ENCODE measurements at places on chromosomes 11 and 22.

- no peak for DNase-seq
These were observed 69.5 kb upstream of the TBCEL start for GRCh38 chr11:120954381-120954780.

GRCh38 chr11:17067417-17067816, 10.1 kb downstream of the RPS13 start:
- no peak for DNase-seq

- DNase-seq: no peak
These were observed 17.5 kb downstream of the WT1 start for GRCh38 chr11:32417806-32418205.

DNA sequence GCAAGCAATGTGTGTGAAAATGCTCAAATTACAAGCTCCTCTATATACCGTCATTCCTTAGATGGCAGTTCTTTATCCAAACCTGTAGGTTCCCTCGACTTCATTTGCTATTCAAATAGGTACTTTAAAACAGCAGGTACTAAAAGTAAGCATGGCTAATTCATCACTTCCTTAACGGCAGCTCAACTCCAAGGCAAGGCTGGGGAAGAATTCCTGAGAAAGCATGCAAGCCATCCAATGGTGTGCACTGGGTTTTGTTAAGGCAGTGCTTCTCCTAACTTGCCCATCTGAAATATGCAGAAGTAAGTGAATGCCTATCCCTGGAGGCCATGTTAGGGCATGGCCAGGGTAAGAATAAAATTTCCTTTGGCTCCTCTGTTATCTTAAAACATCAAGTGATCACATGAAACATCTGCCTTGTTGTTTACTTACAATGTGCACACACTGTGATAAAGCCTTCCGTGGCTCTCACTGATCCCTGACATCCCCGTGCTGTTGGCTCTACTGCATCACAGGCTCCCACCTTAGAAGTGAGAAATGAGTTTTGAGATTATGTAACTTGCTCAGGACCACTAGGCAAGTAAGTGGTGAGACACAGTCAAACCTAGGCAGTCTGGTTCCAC, 52.1 kb downstream of the SMCO4 start:
- DNase-seq: no peak

- peak; percentile 90 for DNase-seq
These were observed 13.5 kb upstream of the INSC start for GRCh38 chr11:15101072-15101709.

- DNase-seq: peak; percentile 84
These were observed 223.6 kb downstream of the ADAMTS15 start for GRCh38 chr11:130671801-130672700.

DNA sequence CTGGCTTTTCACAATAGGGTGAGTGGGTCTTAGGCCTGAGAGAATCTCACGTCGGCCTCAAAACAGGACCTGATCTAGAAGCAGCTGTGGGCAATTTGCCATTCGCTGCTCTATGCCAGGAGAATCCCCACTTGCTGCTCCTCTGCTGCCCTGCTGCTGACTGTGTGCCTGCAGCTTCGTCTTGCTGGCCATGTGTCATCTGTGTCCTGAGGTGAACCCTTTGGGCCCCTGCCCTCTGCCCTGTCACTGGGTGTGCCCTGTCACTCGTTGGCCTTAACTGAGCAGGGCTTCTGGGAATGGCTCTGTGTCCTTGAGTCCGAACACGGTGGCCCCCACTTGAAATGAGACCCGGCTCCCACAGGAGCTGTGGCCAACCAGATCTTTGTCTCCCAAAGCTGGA, 6.2 kb downstream of the NAA40 start:
- DNase-seq: peak; percentile 80

DNA sequence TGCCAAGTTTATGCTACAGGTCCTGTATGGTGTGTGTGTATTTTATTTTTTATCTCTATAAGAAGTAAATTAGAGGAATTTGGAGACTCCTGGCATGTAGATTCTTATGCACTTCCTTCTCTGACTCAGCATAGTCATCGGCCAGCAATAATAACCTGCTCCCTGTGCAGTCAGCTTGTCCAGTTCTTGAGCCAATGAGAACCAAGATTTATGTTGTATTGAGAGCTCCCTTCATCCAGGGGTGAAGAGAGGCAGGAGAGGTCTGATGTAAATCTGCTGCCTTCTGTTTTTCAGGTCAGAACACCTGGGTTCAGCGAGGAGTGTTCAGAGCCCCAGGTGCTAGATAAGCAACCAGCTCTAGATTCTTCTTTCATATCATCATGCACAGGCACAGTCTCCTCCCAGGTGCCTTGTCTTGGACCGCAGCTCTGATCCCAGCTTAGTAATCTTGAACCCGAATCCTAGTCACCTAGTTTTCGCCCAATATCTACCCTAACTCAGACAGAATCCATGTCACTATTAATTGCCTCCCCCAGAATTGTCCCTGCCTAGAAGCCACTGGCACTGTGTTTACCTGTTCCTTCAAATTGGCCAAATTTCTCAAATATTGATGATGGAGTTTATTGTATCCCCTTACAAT, 328.2 kb upstream of the NCAM1 start:
- no peak for DNase-seq

DNA sequence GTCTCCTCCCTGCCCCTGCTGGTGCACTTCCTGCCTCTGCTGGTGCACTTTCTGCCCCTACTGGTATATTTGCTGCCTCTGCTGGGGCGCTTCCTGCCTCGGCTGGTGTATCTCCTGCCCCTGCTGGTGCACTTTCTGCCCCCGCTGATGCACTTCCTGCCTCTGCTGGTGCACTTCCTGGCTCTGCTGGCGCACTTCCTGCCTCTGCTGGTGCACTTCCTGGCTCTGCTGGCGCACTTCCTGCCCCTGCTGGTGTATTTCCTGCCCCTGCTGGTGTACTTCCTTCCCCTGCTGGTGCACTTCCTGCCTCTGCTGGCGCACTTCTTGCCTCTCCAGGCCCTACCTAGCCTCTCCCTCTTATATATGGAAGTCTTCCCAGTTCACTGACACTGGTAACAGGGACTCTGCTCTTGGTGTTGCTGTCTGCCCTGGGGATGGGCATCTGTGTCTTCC, 10.1 kb downstream of the MTFP1 start:
- no peak for DNase-seq

DNA sequence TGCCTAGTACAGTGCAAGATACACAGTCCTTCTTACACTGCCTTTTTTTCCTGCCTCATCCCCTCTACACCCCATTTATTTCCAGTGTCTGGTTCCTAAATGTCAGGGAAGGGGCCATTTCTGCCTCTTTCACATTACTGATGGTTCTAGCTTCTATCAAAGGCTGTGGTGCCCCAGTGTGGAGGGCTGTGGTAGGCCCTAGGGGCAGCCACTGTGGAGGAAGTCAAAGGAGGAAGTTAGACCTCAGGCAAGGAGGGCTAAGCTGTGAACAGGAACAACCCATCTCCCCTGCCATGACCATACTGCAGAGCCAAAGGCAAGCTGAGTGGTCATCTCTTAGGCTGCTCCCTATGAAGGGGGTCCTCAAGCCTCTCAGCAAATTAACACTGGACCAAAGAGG, 81.9 kb upstream of the CRTAM start:
- DNase-seq: no peak

- peak; percentile 63 for DNase-seq
These were observed 34.7 kb downstream of the ATG16L2 start for GRCh38 chr11:72848846-72849466.

- DNase-seq: no peak
These were observed 210.5 kb downstream of the FAM181B start for GRCh38 chr11:82523141-82523540.

GRCh38 chr11:93084727-93085505, 112.9 kb downstream of the SLC36A4 start:
- DNase-seq: no peak

GRCh38 chr22:35821654-35822053, 104.0 kb downstream of the APOL5 start:
- no peak for DNase-seq

DNA sequence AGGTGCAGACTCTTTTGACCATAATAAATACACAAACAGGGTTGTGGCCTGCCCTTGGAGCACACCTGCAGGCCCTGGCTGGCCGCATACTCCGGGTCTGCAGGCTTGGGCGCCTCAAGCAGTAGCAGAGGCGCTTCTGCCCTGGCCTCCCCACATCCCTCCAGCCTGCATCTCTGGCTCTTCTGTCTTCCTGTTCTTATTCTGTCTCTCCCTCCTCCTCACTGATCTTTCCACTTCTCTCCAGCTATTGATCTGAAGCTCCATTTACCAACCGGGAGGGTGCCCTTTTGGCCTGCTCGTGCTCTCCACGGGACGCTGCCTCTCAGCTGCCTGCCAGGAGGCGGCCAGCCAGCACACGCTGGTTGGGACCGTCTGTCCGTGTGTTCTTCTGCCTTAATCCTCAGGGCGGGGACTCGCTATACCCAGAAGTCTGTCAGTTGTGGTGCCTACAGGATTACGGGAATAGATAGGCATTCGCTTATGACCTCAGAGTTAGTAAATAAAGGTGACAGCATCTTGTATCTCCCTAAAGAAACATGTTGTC, 5.2 kb downstream of the UPB1 start:
- DNase-seq: no peak

DNA sequence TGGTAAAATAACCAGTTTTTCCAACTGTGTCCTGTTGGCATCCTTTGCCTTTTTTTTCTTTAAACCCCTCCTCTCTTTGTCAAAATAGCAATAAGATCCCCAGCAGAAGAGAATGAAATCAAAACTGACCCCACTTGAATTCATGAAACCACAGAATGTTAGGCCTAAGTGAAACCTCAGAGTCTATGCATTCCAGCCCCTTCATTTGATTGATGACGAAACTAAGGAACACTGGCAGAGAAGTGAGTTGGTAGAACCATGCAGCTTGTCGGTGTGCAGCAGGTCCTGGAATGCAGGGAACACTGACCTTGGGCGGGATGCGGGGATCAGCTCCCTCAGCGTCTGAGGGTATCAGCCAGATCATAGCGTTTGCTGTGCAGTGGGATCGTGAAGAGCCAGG, 57.5 kb downstream of the GRK3 start:
- no peak for DNase-seq

- peak; percentile 14 for DNase-seq
These were observed 5.9 kb upstream of the ARL14EP start for GRCh38 chr11:30317030-30317429.

DNA sequence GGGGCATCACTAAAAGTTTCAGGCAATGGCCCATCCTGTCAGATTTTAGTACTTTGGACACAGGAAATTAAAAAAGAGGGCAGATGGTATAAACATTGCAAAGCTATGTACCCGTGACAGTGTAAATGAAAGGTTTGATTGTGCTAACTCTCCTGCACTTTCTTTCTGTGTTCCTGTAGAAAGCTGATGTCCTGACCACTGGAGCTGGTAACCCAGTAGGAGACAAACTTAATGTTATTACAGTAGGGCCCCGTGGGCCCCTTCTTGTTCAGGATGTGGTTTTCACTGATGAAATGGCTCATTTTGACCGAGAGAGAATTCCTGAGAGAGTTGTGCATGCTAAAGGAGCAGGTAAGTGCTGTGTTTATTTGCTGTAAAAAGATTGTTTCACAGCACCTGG, 10.3 kb downstream of the CAT start:
- DNase-seq: no peak

DNA sequence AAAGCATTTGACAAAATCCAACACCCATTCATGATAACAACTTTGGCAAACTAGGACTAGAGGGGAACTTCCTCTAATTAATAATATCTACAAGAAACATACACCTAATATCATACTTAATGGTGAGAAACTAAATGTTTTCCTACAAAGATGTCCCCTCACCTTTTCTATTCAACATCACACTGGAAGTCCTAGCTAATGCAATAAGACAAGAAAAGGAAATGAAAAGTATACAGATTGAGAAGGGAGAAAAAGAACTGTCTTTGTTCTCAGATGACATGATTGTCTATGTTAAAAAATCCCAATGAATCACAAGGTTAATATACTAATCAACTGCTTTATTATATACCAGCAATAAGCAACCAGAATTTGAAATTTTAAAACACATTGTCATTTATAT, 52.4 kb downstream of the C11orf65 start:
- no peak for DNase-seq

DNA sequence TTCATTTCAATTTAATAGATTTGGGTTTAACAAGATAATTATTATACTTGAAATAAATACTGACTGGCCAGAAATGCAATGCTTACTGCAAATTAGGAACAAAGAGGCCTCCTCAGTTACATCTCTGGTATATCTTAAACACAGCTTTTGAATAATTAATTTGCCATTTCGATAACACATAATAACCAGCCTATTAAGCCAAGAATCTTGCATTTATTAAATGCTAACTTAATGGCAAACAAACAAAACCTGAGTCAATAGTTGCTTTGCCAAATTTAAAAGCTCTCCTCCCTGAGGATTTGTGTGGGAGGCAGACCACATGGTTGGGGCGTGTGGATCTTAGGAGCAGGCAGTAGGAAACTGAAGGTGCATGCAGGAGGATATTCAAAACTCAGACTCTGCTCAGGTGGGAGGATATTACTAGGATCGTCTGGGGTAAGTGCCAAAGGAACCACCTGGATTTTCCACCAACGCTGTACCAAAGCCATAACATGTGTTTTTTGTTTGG, 17.9 kb upstream of the FJX1 start:
- DNase-seq: peak; percentile 48

DNA sequence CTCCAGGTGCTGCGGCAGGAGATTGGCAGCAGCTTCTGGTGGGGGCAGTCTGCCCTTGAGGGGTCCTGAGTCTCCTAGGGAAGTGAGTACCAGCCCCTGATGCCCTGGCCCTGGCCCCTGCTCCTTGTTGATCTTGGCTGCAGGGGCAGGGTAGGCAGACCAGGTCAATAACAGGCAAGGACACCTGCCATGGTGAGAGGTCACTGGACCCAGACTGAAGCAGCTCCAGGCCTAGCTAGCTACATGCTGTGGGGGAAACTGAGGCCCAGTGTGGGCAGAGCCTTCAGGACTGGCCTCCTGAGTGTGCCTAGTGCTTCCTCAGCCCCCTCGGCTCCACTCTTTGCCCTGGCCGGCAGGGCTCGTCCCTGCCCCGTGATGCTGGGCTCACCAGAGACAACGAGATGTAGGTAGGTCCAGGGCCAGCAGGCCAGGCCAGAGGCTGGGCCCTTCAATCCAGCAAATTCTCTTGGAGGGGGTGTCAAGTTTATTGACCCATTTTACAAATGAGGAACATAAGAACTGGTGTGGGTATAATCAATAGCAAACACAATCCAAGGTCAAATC, 20.4 kb downstream of the RTN4R start:
- no peak for DNase-seq

- peak; percentile 54 for DNase-seq
These were observed 21.3 kb downstream of the KRTAP5-5 start for GRCh38 chr11:1650918-1651262.

GRCh38 chr11:63613517-63614135, 607 bp downstream of the PLAAT3 start:
- DNase-seq: peak; percentile 77

DNA sequence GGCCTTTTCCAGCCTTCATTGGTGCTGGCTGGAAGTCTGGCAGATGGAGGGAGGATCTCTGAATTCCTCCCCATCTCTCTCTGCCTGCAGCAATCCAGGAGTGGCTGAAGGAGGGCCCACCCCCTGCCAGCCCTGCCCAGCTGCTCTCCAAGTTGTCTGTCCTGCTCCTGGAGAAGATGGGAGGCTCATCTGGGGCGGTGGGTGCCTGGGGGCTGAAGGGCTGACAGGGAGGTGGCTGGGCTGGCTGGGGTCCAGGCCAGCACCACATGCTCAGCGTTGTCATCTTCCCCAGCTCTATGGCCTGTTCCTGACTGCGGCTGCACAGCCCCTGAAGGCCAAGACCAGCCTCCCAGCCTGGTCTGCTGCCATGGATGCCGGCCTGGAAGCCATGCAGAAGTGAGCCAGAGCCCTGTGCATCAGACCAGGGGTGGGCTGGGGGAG, 12.2 kb downstream of the TKFC start:
- peak; percentile 47 for DNase-seq

Data from osteoblast (primary cell).